ENCODE measurements at places on chromosomes 3 and 15.

- H3K36me3 ChIP-seq, result no peaks in the 10 kb centered on the region
- H3K4me3 ChIP-seq, result peak overlapping the region; percentile 29
- H3K27ac ChIP-seq, result no peak overlapping the region
- no peaks in the 10 kb centered on the region for H3K27me3 ChIP-seq
- peaks cover 9% of the 10 kb centered on the region for H3K4me1 ChIP-seq
These were observed 195.4 kb upstream of the LPP start for GRCh38 chr3:187958432-187959003.

GRCh38 chr15:81023483-81024264, 23.0 kb downstream of the TLNRD1 start:
- H3K4me1 ChIP-seq, result no peaks in the 10 kb centered on the region
- no peak for DNase-seq
- no peaks in the 10 kb centered on the region for H3K36me3 ChIP-seq
- no peak overlapping the region for H3K27ac ChIP-seq
- no peak overlapping the region for H3K4me3 ChIP-seq
- no peaks in the 10 kb centered on the region for H3K27me3 ChIP-seq

DNA sequence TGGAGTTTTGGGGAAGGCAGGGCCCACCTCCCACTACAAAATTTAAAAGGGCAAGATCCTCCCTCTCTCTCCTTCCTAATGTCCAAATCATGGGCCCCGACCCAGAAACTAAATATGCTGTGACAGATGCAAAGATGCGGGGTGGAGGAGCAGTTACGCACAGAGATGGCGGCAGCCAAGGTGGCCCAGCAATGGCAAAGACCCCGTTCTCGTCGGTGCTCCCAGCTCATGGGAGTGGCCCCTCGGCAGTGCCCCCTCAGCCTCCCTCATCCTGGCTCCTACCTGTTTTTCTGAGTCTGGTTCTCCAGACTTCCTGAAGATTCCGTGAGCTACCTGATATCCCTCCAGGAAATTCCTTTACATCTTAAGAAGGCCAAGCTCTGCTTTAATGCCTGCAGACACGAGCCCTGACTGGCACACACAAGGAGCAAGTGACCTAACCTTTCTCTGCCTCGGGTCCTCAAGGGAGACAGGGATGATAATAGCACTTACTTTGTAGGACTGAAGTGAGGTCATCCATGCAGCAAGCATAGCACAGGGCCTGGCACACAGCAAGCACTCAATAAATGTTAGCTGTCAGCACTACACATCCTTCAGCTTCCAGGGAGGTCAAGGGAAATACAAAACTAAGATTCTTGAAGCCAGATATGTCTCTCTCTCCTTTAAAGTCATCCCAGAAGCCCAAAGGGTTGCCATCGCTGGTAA, 103.5 kb downstream of the LSM3 start:
- no peak overlapping the region for H3K27ac ChIP-seq
- H3K27me3 ChIP-seq, result no peaks in the 10 kb centered on the region
- H3K4me3 ChIP-seq, result no peak overlapping the region

DNA sequence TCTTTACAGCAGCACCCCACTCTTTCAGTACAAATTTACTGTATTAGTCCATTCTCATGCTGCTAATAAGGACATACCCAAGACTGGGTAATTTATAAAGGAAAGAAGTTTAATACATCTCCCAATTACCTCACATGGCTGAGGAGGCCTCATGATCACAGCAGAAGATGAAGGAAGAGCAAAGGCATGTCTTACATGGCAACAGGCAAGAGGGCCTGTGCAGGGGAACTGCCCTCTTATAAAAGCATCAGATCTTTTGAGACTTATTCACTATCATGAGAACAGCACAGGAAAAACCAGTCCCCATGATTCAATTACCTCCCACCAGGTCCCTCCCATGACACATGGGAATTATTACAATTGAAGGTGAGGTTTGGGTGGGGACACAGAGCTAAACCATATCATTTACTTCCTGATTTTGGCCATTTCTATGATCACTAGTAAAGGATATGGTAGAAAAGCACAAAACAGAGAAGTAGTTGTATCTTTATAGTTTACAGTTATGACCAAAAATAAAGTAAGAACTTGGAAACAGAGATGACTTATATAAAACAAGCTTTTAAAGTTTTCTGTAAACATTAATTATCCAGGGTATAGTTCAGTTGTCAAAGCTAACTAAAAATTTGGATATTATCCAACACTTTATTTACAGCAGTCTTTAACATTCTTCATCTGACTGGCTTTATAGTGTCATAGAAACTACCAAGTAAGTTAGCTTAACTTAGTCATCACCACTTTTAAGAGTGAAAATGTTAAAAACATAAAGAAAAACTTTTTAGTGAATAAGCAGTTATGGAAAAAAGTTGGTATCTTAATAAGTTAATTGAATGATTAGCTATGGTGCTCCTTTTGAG, 40.2 kb downstream of the P2RY1 start:
- DNase-seq, result no peak
- H3K27ac ChIP-seq, result no peak overlapping the region
- H3K36me3 ChIP-seq, result no peaks in the 10 kb centered on the region
- no peak overlapping the region for H3K4me3 ChIP-seq
- H3K27me3 ChIP-seq, result no peaks in the 10 kb centered on the region
- no peaks in the 10 kb centered on the region for H3K4me1 ChIP-seq

- H3K36me3 ChIP-seq, result no peaks in the 10 kb centered on the region
- no peak overlapping the region for H3K4me3 ChIP-seq
- no peak overlapping the region for H3K27ac ChIP-seq
- H3K27me3 ChIP-seq, result no peaks in the 10 kb centered on the region
- DNase-seq, result no peak
These were observed 103.7 kb downstream of the PEX5L start for GRCh38 chr3:179933080-179933479.

DNA sequence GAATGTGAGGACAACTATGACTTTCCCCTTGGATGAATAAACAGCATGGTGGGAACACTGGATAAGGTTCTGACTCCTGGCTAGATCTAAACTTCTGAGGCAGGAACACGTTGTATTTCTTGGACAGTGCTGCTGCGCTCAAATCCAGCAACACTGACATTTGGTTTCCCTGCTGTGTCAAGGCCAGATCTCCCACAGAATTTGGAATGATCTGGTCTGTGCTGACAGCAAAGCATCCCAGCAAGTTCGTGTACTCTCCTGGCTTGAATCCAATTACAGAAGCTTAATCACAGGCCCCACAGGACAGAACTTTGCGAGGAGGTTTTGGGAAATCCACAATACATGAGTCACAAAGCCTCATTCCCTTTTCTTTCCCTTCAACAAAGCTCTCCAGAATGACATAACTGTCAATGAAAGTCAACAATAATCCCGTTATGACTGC, 92.5 kb downstream of the ADAMTS9 start:
- H3K27me3 ChIP-seq, result no peaks in the 10 kb centered on the region
- DNase-seq, result no peak
- no peak overlapping the region for H3K4me3 ChIP-seq
- no peaks in the 10 kb centered on the region for H3K4me1 ChIP-seq

GRCh38 chr3:180188512-180189309, 152.0 kb upstream of the PEX5L start:
- no peak overlapping the region for H3K27ac ChIP-seq
- H3K36me3 ChIP-seq, result no peaks in the 10 kb centered on the region
- no peak overlapping the region for H3K4me3 ChIP-seq
- no peak for DNase-seq
- no peaks in the 10 kb centered on the region for H3K27me3 ChIP-seq
- H3K4me1 ChIP-seq, result no peaks in the 10 kb centered on the region

DNA sequence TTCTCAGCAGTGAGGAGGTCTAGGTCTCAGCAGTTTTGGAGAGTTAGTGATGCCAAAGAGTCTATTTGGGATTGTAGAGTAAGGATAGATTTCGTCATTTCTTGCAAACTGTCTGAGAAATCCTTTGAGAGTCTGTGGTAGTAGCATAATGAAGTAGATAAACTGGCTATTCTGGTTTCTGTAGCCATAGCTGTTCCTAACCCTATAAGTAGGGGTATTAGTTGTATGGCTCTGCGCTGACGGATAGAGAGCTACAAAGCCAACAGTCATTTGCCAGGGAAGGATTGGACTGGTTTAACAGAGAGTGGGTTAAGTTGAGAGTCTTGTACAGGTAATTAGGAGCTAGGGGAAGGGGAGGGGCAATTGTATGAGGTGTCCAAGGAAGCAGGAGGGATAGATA, 50.6 kb downstream of the KLHDC8B start:
- H3K36me3 ChIP-seq, result no peaks in the 10 kb centered on the region
- no peak overlapping the region for H3K27ac ChIP-seq
- no peak for DNase-seq
- no peaks in the 10 kb centered on the region for H3K4me1 ChIP-seq

DNA sequence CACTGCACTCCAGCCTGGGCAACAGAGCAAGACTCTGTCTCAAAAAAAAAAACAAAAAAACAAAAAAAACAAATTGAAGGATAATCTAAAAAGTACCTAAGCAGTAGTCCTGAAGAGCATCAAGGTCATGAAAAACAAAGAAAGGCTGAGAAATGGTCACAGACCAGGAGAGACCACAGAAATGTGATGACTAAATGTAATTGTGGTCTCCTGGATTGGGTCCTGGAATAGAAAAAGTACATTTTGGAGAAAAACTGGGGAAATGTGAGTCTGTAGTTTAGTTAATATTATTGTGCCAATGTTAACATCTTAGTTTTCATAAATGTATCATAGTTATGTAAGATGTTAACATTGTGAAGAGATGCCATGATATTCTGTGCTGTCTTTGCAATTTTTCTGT, 267.5 kb upstream of the NR2E3 start:
- no peak for DNase-seq
- no peaks in the 10 kb centered on the region for H3K27me3 ChIP-seq
- no peak overlapping the region for H3K4me3 ChIP-seq
- no peak overlapping the region for H3K27ac ChIP-seq
- H3K36me3 ChIP-seq, result no peaks in the 10 kb centered on the region
- H3K4me1 ChIP-seq, result no peaks in the 10 kb centered on the region

Measured in naive thymus-derived CD4-positive, alpha-beta T cell (primary cell).